ENCODE measurements at places on chromosomes 6 and 20. TPM values are rescaled to one million over a fixed set of nuclear protein-coding genes. Genes with fewer than 3 reads are reported as not detected.

- no peaks in the 10 kb centered on the region for H3K4me1 ChIP-seq
- no peak for DNase-seq
- H3K36me3 ChIP-seq, result no peaks in the 10 kb centered on the region
Measured at GRCh38 chr6:53441035-53441493, 92.3 kb upstream of the ELOVL5 start.

DNA sequence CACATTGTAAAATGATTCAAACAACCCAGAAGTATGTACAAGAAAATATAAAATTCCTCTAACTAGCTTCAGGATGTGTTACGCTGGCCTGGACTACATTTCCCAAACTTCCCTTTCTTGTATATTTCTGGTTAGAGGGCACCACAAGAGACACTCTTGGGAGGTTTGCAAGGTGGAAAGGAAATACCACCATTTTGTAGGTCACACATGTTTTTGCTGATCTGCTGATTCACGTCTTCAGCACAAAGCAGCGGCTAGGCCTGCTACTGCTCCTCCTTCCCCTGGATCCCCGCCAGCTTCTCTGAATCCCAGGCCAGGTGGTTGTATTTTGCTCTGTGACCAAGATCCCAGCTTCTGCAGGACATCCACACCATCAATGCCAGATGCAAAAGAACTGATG, 104.2 kb downstream of the AGPAT4 start:
- H3K4me3 ChIP-seq, result no peak overlapping the region
- H3K36me3 ChIP-seq, result no peaks in the 10 kb centered on the region
- no peaks in the 10 kb centered on the region for H3K4me1 ChIP-seq

- no peaks in the 10 kb centered on the region for H3K36me3 ChIP-seq
- H3K4me1 ChIP-seq, result no peaks in the 10 kb centered on the region
- H3K27ac ChIP-seq, result no peak overlapping the region
- H3K27me3 ChIP-seq, result no peaks in the 10 kb centered on the region
Measured at GRCh38 chr6:56689114-56689513, 46.4 kb upstream of the DST start.

Gene RSPH9
- 1.1 TPM for polyA plus RNA-seq

GRCh38 chr6:3916211-3916610, 67.0 kb downstream of the FAM50B start:
- no peak for DNase-seq
- H3K27ac ChIP-seq, result no peak overlapping the region
- peaks cover 26% of the 10 kb centered on the region for H3K4me1 ChIP-seq
- no peaks in the 10 kb centered on the region for H3K27me3 ChIP-seq

DNA sequence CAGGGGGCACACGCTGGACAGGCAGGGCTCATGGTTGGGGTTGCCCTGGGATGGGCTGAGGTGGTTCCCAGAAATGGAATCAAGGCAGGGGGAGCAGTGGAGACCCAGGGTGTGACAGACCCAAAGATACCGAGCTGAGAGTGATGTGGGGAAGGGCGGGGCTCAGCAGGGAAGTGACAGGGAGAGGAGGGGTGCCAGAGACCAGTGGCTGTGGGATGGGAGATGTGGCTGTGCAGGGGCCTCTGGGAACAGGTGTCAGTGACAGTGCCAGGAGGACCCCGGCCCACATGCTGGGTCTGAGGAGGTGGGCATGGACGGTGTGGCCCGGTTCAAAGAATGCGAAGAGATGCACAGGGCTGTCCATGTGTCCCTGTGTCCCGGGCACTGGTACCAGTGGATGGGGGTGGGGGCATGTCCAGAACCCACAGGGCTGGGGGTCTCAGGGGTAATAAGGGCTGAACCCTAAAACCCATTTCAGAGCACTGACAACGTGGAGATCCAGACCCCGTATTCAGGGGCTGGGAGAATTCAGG, 1.0 kb downstream of the CABLES2 start:
- H3K36me3 ChIP-seq, result peaks cover 18% of the 10 kb centered on the region
- no peak for DNase-seq
- H3K4me1 ChIP-seq, result peaks cover 17% of the 10 kb centered on the region
- H3K27ac ChIP-seq, result peak overlapping the region; percentile 76

- no peak overlapping the region for H3K4me3 ChIP-seq
- no peaks in the 10 kb centered on the region for H3K36me3 ChIP-seq
- H3K27ac ChIP-seq, result no peak overlapping the region
- no peaks in the 10 kb centered on the region for H3K27me3 ChIP-seq
Measured at GRCh38 chr20:54485631-54486030, 10.2 kb downstream of the DOK5 start.

DNA sequence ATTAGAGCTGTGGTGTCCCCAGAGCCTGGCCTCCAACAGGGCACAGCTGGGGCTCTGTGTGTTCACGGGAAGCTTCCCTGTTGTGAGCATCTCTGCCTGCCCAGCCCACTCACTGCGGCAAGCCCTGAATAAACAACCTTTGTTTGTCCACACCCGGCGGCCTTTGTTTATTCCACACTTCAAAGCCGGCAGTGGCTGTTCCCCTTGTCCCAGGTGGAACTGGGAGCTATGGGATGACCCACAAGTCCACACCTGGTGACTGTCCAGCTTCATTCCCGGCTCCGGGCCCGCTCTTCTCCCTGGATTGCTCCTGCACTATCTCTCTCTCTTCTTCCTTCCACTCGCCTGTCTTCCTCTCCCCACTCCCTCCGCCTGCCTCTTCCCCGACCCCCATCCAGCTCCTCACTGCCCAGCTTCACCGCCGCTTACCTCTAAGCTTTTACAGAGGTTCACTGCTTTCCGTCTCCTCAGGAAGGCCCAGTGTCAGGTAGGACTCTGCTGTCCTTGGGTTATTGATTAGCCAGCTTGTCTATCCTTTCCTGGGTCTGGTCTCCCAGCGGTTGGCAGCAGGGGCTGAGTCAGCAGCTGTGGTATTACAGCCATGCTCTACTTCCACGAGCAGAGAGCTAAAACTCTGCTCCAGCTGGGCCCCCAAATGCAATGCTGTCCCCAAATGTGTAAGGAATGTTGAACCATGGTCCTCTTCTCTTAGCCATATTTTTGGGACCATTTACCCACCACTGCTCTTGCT, 17.8 kb downstream of the DACT2 start:
- H3K36me3 ChIP-seq, result no peaks in the 10 kb centered on the region
- no peak for DNase-seq
- no peak overlapping the region for H3K4me3 ChIP-seq
- H3K27me3 ChIP-seq, result no peaks in the 10 kb centered on the region
- no peaks in the 10 kb centered on the region for H3K4me1 ChIP-seq

DNA sequence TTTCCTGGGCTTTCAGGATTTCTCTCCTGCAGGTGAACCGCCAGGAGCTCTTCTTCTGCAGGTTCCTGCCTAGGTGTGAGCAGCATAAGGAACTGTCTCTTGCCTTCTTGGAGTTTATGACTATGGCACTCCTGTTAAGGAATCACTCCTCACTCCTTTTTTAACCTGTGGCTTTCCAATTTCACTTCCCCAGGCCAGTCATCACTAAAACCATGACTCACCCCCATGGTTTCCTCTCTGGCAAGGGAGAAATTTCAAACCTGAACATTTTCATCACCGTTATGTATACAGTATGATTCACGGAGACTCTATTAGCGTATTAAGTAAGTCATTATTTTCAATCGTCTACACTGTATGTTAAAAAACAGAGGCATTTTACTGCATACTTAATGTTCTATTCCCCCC, 78.2 kb upstream of the ARID1B start:
- no peak overlapping the region for H3K27ac ChIP-seq
- no peak overlapping the region for H3K4me3 ChIP-seq
- DNase-seq, result no peak
- H3K4me1 ChIP-seq, result no peaks in the 10 kb centered on the region

Data from naive thymus-derived CD4-positive, alpha-beta T cell (primary cell).